Activated CD4-positive, CD25-positive, alpha-beta regulatory T cell treated with anti-CD3 and anti-CD28 coated beads, Interleukin-2, amount 50 U/mL, for 72 hours (primary cell): ENCODE measurements at places on chromosomes 2 and 18.

- no peak for DNase-seq
These were observed 25.7 kb downstream of the MEX3C start for GRCh38 chr18:51171625-51172259.

GRCh38 chr2:62338111-62338510 lies 142.2 kb downstream of the B3GNT2 start:
- DNase-seq, result no peak

GRCh38 chr2:181384923-181385322 lies 72.3 kb upstream of the ITGA4 start:
- no peak for DNase-seq

DNA sequence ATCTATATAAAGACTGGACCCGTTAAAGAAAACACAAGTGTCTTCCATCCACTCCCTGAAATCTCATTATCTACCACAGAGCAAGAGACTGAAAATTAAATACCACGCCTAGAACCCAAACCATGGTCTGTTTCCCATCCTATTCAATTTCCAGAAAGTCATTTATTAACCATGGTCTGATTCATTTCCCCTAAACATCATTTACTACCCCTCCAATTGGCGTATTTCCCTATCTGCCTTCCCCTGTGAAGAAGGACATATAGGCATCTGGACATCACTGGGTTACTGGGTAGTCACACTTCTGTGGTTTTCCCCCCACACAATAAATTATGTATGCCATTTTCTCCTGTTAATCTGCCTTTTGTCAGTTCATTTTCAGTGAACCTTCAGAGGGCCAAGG lies 30.8 kb downstream of the CCDC93 start:
- no peak for DNase-seq

- DNase-seq, result no peak
These were observed 54.4 kb downstream of the AOX1 start for GRCh38 chr2:200640176-200640575.

- DNase-seq, result no peak
These were observed 215.5 kb downstream of the CYP26B1 start for GRCh38 chr2:71932037-71932779.

- no peak for DNase-seq
These were observed 2.0 kb upstream of the OSR1 start for GRCh38 chr2:19360266-19360965.

DNA sequence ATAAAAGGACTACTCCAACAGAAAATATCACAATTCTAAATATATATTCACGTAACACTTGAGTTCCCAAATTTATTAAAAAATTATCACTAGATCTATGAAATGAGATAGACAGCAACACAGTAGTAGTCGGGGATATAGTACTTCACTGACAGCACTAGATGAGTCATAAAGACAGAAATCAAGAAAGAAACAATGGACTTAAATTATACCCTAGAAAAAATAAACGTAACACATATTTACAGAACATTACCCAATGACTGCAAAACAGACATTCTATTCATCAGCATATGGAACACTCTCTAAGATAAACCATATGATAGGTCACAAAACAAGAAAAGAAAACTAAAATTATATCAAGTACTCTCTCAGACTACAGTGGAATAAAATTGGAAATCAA lies 429.4 kb downstream of the MBD2 start:
- no peak for DNase-seq

DNA sequence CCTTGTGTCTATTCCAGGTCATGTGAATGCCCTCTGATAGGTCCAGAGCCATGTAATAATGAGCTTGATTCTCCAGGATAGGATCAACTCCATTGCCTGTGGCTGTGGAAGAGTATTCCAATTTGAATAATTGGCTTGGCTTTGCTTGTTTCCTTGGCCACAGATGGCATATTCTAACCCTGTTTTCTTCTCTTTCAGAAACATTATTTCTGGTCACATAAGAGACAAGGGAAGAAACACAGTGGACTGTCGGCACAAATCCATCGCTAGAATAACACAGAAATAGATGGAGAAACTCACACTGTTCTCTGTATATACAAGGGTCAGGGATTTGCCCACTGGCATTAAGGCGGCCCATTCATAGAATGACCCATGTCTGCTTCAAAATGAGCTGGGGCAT lies 278.4 kb upstream of the CCDC68 start:
- no peak for DNase-seq

GRCh38 chr2:209570194-209570593 lies 146.3 kb downstream of the MAP2 start:
- DNase-seq, result no peak

GRCh38 chr18:54647176-54647575 lies 56.1 kb downstream of the DYNAP start:
- DNase-seq, result no peak

DNA sequence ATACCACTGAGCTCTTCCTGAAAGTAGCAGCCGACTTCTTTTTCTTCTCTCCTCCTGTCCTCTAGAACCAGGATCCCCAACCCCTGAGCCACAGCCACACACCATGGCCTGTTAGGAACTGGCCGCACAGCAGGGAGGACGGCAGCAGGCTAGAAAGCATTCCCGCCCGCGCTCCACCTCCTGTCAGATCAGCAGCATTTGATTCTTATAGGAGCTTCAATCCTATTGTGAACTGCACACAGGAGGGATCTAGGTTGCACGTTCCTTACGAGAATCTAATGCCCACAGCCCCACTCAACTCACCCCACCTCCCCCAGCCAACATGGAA lies 179.1 kb upstream of the SH3BP4 start:
- no peak for DNase-seq

DNA sequence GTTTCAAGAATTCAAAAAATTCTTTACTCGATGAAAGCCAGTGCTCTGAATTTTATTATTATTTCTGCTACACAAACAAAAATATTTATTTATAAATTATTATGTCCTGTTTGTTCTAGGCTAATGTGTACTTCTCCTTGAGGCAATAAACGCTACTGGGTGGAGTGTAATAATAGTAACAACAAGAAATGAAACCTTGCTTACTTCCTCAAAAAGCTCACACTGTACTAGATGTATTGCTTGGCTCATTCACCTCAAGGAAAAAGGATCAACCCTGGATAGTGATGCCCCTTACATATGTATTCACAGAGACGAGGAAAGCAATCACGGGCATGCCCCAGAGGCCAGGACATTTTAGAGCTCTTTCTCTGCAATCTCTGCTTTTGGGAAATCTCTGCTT lies 685.6 kb upstream of the NXPH2 start:
- no peak for DNase-seq
